Activated CD8-positive, alpha-beta memory T cell treated with anti-CD3 and anti-CD28 coated beads for 48 hours (primary cell): ENCODE measurements at places on chromosomes 2 and 18.

- no peak for DNase-seq
These were observed 8.5 kb downstream of the CIB4 start for GRCh38 chr2:26632624-26633185.

- no peak for DNase-seq
These were observed 89.1 kb downstream of the FIGN start for GRCh38 chr2:163646687-163647086.

GRCh38 chr2:29766191-29766590 is 155.2 kb downstream of the ALK start:
- no peak for DNase-seq

GRCh38 chr2:192957425-192957824 is 762.7 kb upstream of the TMEFF2 start:
- no peak for DNase-seq

DNA sequence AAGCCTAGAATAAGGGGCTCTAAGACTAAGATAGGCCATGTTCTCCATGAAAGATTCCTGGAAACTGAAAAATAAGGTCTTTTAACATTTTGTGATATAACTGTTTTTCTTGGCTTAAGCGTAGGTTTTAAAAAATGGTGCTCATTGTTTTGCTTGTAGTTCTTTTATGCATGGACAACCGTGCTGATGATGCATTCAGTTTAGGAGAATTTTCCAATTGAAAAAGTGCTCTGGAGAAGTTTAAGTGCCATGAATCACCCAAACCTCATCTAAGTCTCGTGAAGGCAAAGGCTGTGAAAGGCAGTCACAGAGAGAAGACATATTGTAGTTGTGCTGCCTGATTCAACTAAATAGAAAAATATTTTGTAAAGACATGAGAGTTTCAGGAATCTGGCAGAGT is 111.8 kb upstream of the GAREM1 start:
- DNase-seq, result no peak

DNA sequence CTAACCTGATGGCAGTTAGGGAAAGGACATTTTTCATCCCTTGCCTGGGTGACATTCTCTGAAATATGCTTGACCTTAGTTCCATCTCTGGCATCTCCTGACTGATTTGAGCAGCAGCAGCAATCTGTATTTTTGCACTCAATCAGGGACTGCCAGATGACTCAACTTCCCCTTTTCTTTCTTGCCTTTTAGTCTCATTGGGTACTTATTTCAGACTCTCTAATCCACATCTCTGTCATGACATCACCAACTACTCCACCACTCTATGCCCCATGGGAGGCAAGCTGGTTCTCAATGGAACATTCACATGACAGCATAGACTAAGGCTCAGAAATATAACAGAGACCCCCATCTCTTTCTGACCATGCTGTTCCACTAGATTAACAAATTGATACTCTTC is 254.2 kb downstream of the RIT2 start:
- no peak for DNase-seq

DNA sequence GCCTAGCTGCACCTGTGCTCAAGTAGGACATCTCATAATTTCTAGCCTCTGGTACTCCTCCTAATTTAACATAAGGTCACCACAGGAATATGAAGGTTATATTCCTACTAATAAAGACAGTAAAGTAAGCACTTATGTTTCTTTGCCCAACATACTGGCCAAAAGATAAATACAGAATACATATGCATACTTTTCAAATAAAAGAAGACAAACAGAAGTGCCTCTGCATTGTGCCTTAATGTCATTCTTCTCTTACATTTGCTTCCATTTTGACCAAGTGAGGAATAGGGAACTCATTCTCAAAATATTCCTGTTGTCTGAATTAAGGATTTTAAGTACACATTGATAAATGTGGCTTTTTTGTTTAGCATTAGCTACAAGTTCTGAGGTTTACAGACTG is 5.6 kb downstream of the BCL11A start:
- DNase-seq, result no peak
